ENCODE measurements at places on chromosomes 13 and 19.
A peak's percentile ranks its signal among the peaks of the same experiment; 100 is the strongest.

GRCh38 chr19:58361900-58362271 lies 665 bp downstream of the ZNF497 start:
- no peak for DNase-seq

DNA sequence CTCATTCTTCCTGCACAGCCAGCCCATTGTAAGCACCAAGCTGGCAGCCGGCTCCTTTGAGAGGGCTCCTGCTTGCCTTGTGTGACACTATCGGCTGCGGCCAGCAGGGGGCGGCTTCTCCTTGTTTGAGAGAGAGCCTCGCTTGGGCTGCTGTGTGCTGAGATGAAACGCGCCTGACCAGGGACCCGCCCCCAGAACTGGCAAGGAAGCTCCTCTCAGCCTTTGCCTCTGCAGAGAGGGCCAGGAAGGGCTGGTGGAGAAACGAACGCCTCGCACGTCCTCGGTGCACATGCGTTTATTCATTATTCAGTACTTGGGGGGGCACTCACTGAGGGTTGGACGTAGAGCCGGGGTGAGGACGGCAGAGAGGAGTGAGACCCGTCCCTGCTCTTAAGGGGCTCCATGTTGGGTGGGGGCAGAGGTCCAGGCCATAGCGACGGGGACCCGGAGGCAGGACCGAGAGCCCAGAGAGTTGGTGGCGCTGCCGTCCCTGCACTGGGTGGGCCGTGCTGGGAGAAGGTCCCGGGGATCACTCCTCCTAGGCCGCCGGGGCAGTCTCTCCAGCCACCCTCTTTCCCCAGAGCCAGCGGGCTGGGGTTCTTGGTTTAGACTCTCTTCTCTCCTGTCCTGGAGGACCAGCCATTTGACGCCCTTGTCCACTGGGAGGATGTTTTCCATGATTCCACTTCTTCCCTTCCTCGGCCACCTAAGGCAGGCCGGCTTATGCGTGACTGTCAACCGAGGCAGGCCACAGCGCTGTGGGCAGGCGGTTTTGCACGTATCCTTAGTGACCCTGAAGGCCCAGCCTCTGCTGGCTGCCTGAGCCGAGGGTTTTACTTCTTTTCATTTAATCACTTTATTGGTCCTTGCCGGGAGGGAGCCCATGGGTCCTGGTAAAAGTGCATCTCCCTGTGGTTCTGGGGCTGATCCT lies 174.5 kb downstream of the KATNAL1 start:
- DNase-seq = peak; percentile 84

DNA sequence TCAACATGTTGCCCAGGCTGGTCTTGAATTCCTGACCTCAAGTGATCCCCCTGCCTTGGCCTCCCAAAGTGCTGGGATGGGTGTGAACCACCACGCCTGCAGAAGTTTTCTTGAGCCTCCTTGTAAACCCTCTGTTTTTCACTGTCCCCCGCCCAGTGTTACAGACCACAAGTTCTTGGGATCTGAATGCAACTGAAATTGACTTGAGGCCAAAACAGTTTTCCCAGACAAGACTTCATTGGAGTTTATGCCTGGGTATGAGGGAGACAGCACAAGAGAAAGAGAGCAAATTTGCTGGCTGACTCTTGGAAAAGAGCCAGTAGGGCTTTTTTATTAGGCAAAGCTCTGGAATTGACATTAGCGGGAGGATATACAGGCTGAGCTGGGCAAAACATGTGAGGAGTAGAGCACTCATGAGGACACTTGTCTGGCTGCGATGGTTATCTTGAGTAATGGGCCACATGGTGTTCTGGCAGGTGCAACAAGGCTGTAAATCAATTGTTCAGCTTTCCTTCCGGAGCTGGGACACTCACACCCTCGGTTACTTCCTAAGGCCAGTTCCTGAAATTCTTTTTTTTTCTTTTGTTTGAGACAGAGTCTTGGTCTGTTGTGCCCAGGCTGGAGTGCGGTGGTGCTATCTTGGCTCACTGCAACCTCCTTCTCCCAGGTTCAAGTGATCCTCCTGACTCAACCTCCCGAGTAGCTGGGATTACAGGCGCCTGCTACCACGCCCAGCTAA lies 12.7 kb upstream of the HNRNPL start:
- no peak for DNase-seq

DNA sequence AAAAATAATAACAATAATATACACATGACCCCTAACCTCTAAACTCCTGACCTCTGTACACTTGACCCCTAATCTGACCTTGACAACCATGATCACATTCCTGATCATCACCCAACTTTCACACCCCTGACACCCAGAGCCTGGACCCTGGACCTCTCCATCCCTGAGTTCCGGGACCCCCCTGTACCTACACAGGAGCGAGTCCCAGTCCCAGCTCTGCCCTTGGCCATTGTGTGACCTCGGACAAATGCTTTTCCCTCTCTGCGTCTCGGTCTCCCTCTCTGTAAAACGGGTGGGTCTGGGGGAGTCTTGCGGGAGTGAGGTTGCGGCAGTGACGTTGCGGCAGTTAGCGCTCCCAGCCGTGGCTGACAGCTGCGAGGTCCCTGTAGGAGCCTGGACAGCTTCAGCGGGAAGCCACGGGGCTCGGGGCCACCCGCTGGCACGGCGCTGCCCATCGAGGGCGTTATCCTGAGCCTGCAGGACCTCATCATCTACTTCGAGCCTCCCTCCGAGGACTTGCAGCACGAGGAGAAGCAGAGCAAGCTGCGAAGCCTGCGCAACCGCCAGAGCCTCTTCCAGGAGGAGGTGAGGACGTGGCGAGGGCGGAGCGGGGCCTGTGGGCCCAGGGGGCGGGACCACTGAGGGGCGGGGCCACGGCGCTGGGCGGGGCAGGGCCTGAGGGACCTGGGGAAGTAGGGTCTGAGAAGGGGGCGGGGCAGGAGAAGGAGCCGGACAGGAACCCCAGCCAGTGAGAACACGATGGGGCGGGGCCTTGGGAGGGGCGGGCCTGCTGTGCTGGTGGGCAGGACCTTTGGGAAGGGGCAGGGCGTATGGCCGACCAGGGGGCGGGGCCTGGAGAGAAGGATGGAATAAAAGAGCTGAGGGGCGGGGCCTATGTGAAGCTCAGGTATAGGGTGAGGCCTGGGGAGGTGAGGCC lies 19.2 kb downstream of the RYR1 start:
- DNase-seq = no peak

DNA sequence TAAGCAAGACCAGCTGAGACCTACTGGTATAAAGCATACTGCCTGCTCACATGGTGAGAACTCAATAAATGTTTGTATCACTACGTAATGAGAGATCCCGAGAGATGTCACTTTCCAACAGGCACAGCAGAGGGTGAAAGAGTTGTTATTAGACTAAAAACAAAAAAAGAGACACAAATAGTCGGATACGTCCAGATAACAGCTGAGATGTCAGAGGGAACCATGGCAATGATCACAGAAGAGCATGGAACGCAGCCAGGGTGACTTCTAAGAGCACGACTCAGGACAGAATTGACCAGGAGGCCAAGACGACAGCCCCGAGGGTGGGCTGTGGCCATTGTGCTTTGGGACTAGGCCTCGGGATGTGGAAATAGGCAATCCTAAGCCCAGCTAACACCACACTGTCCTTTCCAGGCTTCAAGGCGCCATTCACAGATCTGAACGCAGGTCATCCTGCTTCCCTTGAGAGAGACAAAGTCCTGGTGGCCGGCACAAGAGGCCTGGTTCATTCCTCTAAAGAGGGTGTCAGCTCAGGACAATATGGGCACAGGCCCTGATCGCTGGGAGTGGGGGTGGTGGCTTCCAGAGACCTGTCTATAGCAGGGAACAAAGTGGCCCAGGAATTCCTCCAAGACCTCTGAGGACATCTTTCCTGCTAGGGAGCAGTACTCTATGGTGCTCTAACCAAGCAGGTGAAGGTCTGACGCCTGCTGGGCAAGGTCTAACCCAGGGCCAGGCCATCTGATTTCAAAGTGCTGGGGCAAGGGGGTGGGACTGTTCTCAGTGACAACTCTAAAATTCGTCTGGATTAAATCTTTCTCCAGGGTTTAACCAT lies 3.2 kb downstream of the SH3GL1 start:
- DNase-seq = no peak

DNA sequence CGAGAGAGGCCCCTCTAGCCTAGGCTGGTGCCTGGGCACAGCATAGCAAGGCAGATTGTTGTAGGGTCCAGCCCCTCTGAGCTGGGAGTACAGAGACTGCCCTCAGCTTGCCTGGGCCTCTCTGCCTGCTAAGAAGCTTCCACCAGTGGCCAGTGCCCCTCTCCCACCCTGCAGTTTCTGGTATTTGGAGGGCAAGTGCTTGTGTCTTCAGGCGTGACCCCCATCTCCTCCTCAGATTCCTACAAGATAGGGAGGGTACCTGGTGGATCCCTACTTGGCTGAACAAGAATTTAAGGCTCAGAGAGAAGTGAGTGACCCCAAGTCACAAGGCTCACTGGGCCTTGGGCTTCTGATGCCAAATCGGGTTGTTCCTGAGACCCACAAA lies 152.7 kb downstream of the URI1 start:
- no peak for DNase-seq

- DNase-seq = peak; percentile 88
These were observed at the start of gene ERF for GRCh38 chr19:42254850-42255765. ERF (minus strand) TSS chr19:42255128; CDS start chr19:42254999, 129 bp downstream.

- no peak for DNase-seq
These were observed 43.6 kb downstream of the PHF11 start for GRCh38 chr13:49539313-49539712.

GRCh38 chr13:21055016-21055415 lies 6.4 kb downstream of the LATS2 start:
- DNase-seq = no peak

- no peak for DNase-seq
These were observed 2.7 kb downstream of the MTUS2 start for GRCh38 chr13:28822801-28823200.

DNA sequence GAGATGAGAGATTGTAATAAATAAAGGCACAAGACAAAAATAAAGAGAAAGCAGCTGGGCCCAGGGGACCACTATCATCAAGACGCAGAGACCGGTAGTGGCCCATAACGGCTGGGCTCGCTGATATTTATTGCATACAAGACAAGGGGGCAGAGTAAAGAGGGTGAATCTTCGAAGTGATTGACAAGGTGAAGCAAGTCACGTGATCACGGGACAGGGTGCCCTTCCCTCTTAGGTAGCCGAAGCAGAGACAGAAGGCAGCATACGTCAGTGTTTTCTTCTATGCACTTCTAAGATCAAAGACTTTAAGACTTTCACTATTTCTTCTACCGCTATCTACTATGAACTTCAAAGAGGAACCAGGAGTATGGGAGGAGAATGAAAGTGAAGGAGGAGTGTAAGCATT lies 4.6 kb upstream of the PRKCG start:
- peak; percentile 28 for DNase-seq

GRCh38 chr13:113220141-113220598 lies 10.8 kb downstream of the CUL4A start:
- no peak for DNase-seq

DNA sequence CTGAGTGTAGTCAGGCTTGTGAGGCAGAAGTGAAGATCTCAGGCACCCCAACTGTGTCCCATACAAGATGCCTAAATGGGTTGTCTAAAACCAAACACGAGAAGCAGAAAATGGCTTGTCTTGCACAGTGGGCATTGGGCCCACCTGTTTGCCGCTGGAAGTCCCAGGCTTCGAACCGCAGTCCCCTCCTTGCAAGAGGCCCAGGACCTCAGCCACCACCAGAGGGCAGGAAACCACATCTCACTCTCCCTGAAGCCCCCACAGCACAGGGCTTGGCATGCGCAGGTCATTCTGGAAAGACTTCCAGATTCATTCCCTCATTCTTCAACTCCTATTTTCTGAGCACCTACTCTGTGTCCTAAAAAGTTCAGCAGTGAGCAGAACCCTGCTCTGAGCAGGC lies 973.7 kb downstream of the UQCRFS1 start:
- no peak for DNase-seq

DNA sequence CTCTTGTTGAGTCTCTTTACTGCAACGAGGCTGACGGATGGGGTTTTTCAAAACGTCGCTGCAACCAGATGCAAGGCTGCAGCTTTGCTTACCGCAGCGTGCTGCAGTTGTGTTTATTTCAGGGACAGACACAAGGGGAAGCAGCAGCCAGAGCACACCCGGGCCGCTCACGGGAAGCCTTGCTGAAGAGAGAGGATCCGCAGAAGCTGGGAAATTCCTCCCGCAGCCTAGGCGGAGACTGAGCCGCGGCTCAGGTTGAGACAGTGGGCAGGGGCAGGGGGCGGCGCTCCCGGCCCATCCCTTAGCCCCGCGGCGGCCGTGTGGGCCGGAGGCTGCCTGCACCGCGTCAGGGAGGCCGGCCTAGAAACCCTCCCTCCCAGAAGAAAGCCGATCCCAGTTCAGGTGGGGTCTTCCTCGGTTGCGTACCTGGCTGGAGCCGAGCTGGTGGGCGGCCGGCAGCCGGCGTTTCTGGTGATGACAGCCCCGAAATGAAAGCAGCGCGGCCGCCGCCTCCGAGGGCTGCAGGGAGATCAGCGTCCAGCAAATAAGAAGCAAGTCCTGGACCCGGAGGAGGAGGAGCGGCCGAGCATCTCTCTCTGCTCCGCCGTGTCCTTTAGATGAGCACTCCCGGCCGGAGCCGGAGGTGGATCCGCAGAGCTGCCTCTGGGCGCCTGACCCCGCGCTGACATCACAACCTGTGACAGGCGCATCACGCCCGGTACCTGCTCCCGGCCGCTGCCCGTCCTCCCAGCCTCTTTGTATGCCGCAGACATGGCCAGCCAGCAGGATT lies at the start of gene FRY:
Gene FRY, plus strand, starts transcription at position 750 of the 790 bp plus-strand sequence. Its CDS starts 22 bp downstream, at position 772.
- DNase-seq = no peak

DNA sequence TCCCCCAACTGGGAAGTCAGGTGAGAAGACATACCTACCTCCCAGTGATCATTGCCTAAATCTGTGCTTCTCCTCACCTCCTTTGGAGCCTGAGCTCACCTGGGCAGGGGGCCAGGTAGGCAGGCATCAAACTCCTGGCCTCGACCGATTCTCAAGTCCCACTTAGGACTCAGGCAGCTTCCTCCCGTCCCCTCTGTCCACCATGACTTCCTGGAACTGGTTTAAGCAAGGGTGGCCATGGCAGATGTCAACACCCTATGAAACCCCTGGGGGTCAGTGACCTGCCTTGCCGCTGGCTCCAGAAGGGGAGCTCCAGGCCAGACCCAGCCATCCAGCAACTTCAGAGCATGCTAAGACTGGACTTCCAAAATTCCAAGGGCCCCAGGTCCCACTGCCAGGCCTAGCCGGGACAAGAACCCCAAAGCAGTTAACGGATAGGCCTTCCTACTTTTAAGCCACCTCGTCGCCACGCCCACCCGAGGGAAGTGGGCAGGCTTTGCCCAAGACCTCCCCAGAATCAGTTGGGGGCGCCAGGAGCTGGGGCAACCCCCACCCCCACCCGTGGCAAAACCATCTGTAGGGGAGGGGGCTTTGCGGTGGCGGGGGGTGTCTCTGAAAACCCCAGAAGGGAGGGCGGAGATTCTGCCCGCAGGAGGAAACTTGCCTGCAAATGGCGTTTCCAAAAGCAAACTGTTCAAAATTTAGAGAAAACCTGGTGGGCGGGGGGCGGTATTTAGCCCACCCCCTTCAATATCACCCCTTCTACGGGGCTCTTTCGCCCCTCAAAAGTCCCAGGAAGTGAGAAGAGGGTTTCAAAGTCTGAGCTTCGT lies 657 bp downstream of the PLIN3 start:
- DNase-seq = peak; percentile 31
